ENCODE measurements at places on chromosomes 7 and 10. TPM values are rescaled to one million over a fixed set of nuclear protein-coding genes. Genes with fewer than 3 reads are reported as not detected.

Gene HOXA3
- total RNA-seq: not detected

Gene SORCS1
- not detected for total RNA-seq

DNA sequence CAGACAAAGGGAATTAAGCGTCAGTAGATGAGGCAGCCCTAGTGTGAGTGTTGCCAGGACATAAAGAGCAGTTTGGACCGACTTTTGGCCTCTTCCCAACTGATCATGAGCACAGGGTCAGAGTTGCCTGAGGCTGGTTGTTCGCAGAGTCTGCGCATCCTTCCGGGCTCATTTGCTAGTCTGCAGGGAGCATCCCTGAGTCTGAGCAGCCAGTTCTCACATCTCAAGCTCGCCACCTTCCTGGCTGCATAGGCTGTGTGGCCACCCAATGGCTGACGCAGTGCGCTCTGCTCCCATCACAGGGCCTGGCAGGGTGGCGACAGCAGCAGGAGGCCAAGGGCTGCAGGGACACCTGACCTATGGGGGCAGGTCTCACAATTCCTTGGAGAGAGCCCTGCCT, 5.0 kb downstream of the GAD2 start:
- H3K27me3 ChIP-seq: peaks cover 70% of the 10 kb centered on the region
- H3K36me3 ChIP-seq: no peaks in the 10 kb centered on the region
- H3K27ac ChIP-seq: no peak overlapping the region
- DNase-seq: no peak
- no peak overlapping the region for H3K4me3 ChIP-seq
- peaks cover 8% of the 10 kb centered on the region for H3K4me1 ChIP-seq

Gene AS3MT
- total RNA-seq: 0.77 TPM

- H3K4me1 ChIP-seq: peaks cover 5% of the 10 kb centered on the region
- H3K27ac ChIP-seq: no peak overlapping the region
- no peak overlapping the region for H3K4me3 ChIP-seq
- no peak for DNase-seq
Measured at GRCh38 chr10:373526-374309, 238.5 kb downstream of the ZMYND11 start.

- H3K4me3 ChIP-seq: no peak overlapping the region
- no peak for DNase-seq
- H3K4me1 ChIP-seq: no peaks in the 10 kb centered on the region
- H3K36me3 ChIP-seq: no peaks in the 10 kb centered on the region
Measured at GRCh38 chr7:23334482-23335056, 35.4 kb downstream of the MALSU1 start.

Gene CADPS2
- not detected for total RNA-seq

GRCh38 chr7:127682140-127682539, 30.1 kb downstream of the SND1 start:
- no peak overlapping the region for H3K27ac ChIP-seq
- H3K36me3 ChIP-seq: peaks cover 23% of the 10 kb centered on the region
- H3K4me3 ChIP-seq: no peak overlapping the region
- H3K27me3 ChIP-seq: no peaks in the 10 kb centered on the region
- DNase-seq: no peak

GRCh38 chr7:41858201-41858600, 155.3 kb upstream of the INHBA start:
- no peaks in the 10 kb centered on the region for H3K36me3 ChIP-seq
- no peaks in the 10 kb centered on the region for H3K4me1 ChIP-seq
- no peak for DNase-seq

Gene CACNB2
- not detected for total RNA-seq

Gene GIMAP6
- total RNA-seq: 14.9 TPM

GRCh38 chr7:39306016-39306570, 260.1 kb upstream of the YAE1 start:
- no peak overlapping the region for H3K27ac ChIP-seq
- no peak for DNase-seq
- no peaks in the 10 kb centered on the region for H3K4me1 ChIP-seq

Data from CD4-positive, alpha-beta T cell (primary cell).